ENCODE measurements at places on chromosomes 6 and 20.

DNA sequence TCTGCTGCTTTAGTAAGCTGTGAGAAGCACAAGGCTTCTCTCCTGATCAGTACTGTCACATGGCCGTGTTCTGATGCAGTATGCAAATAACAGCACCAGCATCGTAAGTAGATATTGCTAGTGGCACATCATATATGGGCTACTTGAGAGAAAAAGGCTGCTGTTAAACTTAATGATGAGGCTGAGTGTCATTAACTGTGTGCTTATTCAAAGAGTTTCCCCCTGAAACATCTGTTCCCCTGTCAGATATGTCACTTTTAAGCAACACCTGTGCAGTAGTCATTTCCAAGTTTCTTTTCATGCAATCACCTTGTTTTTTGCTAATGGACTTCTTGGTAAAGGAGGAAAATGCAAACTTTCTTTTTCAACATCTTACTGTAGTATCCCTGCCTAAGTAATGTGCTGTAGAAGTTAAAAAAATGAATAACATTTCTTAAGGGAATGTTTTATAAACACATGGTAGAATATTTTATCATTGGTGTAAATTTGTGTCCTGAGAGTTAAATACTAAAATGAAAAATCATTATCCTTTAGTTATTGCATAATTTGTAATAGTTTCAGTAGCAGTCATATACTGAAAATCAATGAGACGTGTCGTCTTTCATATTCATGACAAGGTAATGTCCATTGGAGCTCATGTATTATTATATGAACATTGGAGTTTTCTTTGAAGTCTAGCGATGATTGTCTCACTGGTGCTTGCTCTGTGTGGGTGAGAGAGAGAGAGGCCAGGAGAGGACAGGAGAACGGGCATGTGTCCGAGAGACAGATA is 366.3 kb downstream of the CDKAL1 start:
- no peak for DNase-seq

DNA sequence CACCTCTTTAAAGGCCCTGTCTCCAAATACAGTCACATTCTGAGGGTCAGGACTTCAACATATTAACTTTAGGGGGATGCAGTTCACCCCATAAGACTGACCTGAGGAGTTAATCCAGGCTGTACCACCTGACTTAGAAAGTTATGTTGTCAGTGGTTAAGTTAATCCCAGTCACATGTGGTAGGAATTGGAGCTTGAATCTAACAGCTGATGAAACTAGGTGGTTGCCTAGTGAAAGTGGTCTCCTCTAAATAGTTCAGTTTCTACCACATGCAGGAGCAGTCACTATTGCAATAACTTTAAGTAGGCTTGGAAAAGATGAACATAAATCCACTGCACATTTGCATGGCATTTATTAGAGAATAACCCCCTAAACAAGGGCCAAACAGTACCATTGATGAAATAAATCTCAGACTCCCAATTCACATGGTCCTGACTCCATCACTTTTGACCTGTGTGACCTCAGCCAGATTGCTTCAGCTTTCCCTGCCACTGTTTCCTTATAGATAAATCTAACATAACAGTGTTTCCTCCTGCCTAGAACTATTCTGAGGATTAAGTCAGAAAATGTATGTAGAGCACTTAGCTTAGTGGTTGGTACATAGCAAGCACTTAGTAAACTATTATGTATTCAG is 20.1 kb downstream of the SAMD5 start:
- no peak for DNase-seq

DNA sequence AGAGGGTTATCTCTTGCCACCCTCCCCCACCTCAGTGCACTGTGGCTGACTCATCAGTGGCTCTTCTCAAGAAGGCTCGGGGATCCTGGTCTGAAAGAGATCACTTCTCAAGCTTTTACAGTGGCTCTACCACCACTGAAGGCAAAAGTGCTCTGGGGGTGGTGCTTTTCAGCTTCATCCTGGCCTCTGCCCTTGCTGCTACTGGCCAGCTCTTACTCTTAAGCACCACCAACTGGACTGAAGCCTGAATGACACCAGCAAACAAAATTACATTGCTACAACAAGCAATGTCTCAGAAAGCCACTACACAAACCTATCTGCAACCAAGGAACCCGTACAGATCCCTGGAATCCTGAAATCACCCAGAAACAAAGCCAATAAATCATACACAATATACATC is 402.1 kb downstream of the EPHA7 start:
- DNase-seq, result peak; percentile 25

DNA sequence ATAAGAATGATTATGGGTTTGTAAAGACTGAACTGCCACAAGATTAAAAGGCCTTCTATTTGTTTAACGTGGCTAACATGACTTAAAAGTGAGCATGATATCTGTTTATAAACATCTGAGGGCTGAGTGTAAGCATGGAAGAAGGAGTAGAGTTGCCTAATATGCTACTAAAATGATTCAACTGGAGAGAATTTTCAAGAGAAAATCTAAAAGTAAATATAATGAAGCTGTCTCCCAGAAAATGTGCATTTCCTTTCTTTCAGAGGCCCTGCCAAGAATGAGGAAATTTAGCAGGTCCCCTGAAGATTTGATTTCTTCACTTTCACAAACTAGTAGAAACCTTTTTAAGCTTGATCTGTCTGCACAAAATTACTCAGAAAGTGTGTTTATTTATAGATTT is 4.2 kb upstream of the EYA4 start:
- peak; percentile 29 for DNase-seq

DNA sequence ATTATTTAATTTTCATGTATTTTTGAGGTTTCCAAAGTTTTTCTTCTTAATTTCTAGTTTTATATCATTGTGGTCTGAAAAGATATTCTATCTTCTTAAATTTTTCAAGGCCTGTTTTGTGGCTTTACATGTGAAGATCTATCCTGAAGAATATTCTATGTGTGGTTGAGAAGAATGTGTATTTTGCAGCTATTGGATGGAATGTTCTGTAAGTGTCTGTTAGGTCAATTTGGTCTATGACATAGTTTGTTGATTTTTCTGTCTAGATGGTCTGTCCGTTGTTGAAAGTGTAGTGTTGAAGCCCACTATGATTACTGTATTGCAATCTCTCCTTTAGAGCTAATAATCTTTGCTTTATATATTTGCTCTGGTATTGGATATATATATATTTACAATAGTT is 125.7 kb downstream of the CRYBG1 start:
- DNase-seq, result no peak

DNA sequence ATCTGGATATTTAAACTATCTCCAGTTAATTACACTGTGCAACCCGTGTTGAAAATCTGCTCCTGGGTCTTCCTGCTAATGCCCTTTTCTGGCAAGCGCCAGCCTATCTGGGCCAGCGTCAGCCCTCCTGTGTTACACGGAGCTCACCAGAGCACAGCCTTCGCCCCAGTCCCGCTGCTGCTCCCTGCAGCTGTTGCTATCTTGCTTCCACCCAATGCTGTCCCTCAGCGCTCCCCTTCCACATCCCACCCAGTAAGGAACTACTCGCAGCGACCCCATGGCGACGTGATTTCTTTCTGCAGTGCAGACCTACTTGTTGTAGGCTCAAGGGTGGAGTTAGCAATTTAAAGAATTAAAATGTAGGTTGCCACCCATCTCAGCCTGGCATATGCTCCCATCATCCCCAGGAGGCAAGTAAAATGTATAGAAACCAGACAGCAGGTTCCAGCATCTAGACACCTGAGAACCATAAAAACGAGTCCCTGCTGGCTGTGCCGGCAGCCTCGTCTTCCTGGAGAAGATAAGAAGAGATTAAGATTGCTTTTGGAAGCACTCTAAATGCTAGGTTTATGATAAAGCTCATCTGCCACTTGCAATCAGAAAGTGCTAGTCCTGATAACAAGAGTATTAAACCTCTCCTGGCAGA is 254.3 kb upstream of the FOXQ1 start:
- no peak for DNase-seq

DNA sequence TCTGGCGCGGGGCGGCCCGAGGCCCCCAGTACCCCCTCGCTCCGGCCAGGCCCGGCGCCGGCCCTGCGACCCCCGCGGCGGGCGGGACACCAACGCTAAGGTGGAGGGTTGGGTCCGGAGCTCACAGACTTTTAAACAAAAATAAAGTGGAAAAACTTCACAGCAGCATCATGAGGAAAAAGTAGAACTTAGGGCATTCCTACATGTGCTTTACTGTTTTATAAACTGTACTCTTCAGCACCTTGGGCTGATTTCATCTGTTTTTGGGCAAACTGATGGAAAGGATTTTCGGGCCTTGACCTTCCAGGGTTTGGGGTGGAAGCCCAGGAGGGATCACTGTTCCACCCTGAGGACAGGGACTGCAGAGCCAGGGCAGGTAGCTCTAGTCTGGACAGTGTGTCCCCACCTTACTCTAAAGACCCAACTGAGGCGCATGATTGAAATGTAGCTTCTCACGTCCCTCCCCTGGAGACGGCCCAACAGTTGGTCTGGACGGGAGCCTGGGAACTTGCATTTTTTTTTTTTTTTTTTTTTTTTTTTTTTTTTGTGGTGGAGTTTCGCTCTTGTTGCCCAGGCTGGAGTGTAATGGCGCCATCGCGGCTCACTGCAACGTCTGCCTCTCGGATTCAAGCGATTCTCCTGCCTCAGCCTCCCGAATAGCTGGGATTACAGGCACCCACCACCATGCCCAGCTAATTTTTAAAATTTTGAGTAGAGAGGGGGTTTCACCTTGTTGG is 740 bp downstream of the NELFCD start:
- peak; percentile 36 for DNase-seq
